ENCODE measurements at places on chromosomes 3 and 15. TPM values are rescaled to one million over a fixed set of nuclear protein-coding genes. Genes with fewer than 3 reads are reported as not detected.

Gene PDZRN3
- total RNA-seq = 8.2 TPM

Gene CSK
- 35.1 TPM for total RNA-seq

Gene ACSBG1
- not detected for total RNA-seq

Gene DAG1
- 72.2 TPM for total RNA-seq

GRCh38 chr15:93024716-93025624 is 64.0 kb downstream of the RGMA start:
- H3K27ac ChIP-seq = no peak overlapping the region
- no peak overlapping the region for H3K4me3 ChIP-seq
- H3K27me3 ChIP-seq = no peaks in the 10 kb centered on the region
- DNase-seq = no peak
- no peaks in the 10 kb centered on the region for H3K36me3 ChIP-seq
- peaks cover 5% of the 10 kb centered on the region for H3K4me1 ChIP-seq

DNA sequence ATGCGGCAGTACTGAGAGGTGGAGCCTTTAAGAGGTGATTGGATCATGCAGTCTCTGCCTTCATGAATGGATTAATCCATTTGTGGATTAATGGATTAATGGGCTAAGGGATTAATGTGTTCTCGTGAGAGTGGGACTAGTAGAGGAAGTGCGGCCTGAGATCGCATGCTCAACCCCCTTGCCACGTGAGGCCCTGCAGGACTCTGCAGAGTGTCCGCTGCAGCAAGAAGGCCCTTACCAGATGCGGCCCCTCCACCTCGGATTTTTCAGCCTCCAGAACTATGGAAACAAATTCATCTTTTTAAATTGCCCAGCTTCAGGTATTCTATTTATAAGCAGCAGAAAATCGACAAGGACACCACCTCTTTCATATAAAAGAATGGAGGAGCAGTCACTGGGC is 148.8 kb downstream of the TPRA1 start:
- H3K4me3 ChIP-seq = no peak overlapping the region
- no peaks in the 10 kb centered on the region for H3K27me3 ChIP-seq
- no peaks in the 10 kb centered on the region for H3K36me3 ChIP-seq
- no peak for DNase-seq

DNA sequence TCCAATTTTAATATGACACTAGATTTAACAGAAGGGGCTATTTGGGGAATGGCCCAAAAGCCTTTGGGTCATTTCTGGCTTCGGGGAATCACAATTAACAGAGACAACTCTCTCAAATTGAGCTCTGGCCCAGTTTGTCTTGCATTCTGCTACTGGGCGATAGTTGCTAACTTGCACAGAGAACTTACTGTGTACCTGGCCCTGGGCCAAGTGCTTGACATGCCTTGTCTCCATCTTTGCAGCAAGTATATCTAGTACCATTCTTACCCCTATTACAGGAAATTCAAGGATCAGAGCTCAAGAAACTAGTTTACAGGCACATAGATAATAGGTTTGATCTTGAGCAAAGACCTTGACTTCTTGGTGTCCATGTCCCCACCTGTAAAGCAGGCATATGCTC is 175.7 kb downstream of the TMEM108 start:
- no peaks in the 10 kb centered on the region for H3K36me3 ChIP-seq
- no peaks in the 10 kb centered on the region for H3K4me1 ChIP-seq
- DNase-seq = no peak
- no peak overlapping the region for H3K4me3 ChIP-seq
- H3K27me3 ChIP-seq = no peaks in the 10 kb centered on the region

DNA sequence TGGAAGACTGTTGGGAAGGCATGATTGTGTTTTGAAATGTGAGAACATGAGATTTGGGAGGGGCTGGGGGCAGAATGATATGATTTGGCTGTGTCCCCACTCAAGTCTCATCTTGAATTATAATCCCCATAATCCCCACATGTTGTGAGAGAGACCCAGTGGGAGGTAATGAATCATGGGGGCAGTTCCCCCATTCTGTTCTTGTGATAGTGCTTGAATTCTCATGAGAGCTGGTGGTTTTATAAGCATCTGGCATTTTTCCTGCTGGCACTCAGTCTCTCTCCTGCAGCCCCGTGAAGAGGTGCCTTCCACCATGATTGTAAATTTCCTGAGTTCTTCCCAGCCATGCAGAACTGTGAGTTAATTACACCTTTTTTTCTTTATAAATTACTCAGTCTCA is 430.5 kb downstream of the OTOL1 start:
- H3K36me3 ChIP-seq = no peaks in the 10 kb centered on the region
- H3K4me3 ChIP-seq = no peak overlapping the region
- no peak overlapping the region for H3K27ac ChIP-seq
- H3K27me3 ChIP-seq = no peaks in the 10 kb centered on the region
- no peak for DNase-seq
- H3K4me1 ChIP-seq = no peaks in the 10 kb centered on the region

DNA sequence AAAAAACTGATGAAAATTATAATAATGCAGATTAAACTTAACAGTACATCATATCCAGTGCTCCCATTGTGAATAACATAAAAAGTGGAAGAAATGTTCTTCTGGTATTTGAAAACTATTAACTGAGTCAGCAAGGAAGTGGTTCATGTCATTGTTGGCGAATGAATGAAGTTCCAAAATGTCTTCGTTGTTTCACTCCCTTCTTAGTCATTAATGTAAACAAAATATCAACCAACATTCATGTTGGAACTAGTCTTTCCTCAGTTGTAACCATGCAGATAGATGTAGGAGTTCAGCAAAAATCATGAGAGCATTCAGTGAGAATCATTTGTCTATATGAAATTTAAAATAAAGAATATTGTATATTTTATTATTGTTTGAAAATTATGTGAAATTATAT is 44.1 kb upstream of the ICE2 start:
- DNase-seq = no peak
- H3K27ac ChIP-seq = no peak overlapping the region
- H3K36me3 ChIP-seq = no peaks in the 10 kb centered on the region
- peaks cover 11% of the 10 kb centered on the region for H3K4me1 ChIP-seq

Data from pancreas (tissue), 10 donors.